ENCODE measurements at places on chromosomes 1 and 21.
A peak's percentile ranks its signal among the peaks of the same experiment; 100 is the strongest.

GRCh38 chr1:109225308-109225707 lies 11.6 kb downstream of the SARS1 start:
- no peak for DNase-seq

DNA sequence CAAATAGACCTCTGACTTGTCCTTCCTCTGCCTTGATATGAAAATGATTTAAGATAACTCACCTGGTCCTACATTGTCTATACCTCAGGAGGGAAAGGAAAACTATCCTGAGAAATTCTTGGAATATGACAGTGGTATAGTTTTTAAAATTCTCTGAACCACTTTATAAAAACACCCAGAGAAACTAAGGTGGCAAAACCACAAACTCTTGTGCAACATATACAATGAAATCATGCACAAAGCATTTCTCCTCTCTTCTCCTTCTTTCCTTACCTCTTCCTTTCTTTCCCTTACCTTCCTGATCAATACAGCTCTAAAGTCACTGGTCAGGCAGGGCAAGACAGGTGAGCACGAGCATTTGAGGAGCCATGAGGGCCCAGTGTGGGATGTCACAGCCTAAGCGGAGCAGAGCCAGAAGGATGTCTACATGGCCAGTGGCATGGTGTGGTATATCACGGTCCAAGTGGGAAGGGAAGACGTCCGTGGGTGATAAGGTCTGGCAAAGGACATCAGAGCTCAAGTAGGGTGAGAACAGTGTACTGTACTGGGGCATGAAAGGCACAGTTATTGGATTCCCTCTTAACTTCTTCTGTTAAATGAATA lies 543.3 kb downstream of the DPYD start:
- DNase-seq, result no peak

DNA sequence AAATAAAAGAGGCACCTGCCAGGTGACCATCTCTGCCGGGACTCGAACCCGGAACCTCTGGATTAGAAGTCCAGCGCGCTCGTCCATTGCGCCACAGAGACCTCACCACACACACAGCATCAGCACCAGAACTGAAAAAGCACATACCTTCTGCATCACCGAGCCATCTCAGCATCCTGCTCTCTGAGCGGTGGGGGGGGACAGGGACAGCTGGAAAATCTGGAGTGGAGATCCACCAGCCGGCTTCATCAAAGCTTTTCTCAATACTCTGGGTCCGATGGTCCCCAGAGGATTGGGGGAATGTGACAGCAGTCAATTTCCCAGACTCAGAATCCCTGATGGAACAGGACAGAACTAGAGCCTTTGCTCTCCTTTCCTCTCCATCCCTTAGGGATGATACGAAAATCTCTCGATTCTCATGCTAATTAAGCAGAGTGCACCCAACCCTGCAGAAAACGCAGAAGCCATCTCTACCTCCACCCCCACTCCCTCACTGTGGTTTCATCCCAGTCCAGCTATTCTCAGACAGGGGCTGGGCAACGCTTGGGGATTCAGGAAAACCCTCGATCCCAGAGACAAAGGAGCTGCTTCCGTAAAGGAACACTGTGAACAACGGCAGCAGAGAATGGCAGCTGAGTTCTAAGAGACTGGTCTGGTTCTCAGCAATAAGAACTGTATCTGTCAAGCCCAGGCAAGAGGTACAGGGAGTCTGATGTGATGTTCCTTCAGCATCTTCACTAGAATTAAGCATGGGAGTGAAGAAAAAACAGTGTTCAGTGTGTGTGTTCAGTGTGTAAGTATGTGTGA lies 29.6 kb upstream of the CADM3 start:
- DNase-seq, result peak; percentile 76

DNA sequence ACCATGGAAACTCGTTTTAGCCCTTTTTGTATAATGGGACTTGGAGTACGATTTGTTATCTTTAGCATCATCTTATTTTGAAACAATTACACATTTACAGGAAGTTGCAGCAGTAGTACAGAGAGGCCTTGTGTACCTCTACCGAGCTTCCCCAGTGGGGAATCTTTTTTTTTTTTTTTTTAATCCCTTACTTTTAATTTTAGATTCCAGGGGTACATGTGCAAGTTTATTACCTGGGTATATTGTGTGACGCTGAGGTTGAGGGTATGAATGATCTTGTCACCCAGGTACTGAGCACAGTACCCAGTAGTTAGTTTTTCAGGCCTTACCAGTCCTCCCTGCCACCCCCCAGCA lies 45.9 kb downstream of the HHAT start:
- DNase-seq, result no peak

DNA sequence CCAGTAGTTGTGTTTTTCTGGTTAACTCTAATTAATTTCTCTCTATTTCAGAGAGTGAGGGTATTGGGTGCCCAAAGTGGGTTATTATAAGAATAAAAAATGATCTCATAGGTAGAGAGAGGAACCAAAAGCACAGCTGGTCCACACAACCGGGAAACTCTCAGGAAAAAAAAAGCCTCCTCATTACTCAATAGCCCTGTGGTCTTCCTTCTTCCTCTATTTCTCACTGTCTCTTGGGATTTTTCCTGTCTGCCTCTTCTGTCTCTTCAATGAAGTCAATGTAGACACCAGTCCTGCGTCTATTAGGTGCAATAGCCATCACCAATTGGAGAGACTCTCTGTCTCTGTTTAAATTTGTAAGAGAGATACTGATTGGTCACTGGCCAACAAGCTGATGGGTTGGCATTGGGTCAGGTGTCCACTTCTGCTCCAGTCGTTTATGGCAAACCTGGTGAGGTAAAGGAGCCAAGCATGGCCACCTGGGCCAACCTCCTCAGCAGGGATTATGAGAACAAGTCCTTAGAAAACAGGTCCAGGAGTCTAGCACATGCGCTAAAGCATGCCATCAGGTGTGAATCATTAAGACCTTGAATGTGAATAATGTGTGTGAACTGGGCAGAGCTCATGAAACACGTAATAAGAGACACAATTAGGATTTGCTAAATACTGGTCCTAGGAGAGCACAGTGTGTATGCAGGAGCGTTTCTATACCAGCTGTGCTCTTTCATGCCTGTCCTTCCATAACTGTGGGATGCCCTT lies 443.0 kb upstream of the RUNX1 start:
- no peak for DNase-seq

DNA sequence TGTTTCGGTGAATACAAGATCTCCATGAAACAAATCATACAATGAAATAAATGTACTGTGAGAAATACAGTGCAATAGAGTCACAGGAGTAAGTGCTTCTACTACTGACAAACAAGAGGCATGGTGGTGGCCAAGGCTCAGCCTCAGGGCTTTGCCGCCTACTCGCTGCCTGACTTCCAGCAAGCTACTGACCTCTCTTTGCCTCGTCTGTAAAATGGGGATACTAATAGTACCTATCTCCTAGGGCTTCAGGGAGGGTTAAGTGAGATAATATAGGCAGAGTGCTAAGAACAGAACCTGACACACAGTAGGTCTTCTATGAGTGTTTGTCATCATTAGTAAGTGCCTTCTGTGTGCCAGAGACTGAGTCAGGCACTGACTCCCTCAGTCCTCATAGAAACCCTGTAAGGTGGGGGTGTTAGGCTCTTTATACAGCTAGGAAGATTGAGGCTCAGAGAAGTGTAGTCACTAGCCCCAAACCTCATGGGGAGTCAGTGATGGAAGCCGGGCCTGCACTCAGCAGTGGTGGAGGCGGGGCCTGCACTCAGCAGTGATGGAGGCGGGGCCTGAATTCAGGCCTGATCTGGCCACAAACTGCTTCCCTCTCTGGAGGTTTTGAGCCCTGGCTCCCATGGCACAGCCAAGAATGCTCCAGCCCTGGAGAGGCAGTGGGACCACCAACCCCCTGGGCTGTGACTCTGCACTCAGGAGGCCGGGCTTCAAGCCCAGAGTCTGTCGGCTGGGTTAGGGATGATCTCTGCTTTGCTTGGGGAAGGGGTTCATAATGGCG lies 6.8 kb downstream of the BSND start:
- DNase-seq, result no peak

DNA sequence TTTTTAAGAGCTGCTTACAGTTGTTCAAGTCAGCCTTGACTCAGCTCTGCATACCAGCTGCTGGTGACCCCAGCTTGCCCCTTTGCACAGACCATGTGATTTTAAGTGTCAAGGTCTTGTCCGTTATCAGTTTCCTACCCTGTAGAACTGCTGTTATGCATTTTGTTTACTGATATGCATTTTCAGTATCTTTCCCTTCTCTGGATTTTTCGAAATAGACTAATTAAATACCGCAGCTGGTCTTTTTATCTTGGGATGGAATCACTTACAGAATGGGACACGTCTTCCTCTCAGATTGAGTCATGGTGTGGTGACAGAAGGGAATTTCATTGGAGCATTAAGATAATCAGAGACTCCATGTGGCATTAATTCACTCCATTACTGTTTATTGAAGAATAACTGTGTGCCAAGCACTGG lies 145.6 kb downstream of the FMN2 start:
- no peak for DNase-seq

DNA sequence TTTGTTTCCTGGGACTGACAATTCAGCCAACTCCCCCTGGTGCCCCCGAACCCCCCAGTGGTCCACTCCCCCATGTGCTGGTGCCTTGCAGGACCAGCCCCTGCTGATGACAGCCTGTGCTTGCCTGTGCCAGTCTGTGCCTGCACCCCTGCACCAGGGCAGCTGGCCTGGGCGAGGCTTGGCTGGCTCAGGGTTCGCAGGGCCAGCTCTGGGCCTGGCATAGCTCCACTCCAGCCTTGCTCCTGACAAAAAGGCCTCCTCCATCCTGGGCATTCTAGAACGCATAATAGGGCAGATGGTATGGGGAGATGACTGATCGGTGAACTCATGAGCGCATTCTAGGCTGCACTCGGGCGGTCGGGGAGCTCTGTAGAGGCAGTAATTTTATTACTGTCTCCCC lies 5.4 kb downstream of the CNTN2 start:
- DNase-seq, result peak; percentile 92

DNA sequence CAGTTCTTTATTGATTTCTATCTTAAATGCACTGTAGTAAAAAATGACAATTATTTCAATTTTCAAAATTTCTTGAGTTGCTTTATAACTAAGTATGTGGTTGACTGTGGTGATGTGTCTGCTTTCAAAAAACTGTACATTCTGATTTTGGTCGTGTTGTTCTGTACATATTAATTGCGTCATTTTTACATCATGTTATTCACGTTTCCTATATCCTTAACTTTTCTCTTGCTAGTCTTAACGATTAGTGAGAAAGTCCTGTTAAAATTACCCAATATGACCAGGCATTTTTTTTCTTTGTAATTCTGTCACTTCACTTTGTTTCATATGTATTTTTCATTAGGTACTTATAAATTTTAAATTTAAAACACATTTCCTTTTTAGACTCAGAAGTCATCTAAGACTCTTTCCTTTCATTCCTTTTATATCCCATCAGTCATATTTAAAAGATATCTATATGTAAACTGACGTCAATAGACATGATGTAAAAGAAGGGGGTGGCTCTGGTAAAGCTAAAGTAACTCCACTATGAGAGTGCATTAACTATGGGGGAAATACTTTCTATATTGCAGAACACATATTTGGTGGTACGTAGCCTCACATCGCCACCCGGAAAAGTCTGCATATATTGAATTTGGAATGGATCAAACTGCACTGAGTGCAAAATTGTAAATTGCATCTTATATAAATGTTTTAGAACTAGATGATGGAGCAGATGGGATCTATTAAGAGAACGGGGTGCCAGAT lies 1.1 kb upstream of the COA6 start:
- DNase-seq, result no peak

DNA sequence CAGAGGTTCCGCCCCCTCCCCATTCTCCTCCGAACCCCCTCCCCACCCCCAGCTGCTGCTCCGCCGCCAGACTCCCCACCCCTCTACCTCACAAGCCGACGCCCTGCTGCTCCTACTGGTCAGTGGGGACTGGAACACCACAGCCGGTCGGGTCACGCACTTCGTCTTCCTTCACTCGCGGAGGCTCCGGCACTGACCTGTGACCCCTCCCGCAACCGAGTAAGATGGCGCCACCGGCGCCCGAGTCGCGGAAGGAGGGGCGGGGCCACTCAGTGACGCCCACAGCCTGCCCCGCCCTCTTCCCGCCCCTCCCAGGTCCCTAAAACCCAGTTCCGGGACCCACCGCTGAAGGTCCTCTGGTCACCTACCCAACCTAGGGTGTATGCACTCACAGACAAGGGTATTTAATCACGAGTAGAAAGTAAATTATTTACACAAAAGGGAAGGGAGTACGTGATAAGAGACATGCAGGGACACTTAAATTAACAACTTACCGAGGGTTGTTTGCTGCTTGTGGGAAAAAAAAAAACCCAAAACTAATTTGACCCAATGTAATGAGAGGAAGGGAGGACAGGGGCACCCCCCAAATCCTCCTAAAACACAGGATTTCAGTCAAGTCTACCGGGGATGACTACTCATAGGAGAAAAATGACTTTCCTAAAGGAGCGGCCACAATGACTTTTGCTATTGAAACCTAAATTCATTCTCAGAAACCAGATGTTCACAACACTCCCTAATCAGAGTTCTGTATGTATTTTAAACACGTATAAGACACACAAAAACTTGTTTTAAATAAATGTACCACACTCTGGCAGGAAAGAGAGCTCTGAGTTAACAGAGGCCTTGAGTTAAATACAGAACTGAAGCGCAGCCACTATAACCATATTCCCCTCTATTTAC lies at the start of gene RIT1:
Gene RIT1 (minus strand): TSS at position 194 of the 900 bp plus-strand sequence. CDS start 588 bp downstream, outside the sequence.
- DNase-seq, result peak; percentile 70

- no peak for DNase-seq
Measured at GRCh38 chr1:22592919-22593790, 29.9 kb downstream of the EPHA8 start.

GRCh38 chr1:241610056-241610815 lies 29.9 kb downstream of the CHML start:
- no peak for DNase-seq

GRCh38 chr1:226832613-226833012 lies 37.8 kb upstream of the PSEN2 start:
- no peak for DNase-seq

- DNase-seq, result no peak
Measured at GRCh38 chr1:160823296-160823695, 27.3 kb downstream of the LY9 start.

DNA sequence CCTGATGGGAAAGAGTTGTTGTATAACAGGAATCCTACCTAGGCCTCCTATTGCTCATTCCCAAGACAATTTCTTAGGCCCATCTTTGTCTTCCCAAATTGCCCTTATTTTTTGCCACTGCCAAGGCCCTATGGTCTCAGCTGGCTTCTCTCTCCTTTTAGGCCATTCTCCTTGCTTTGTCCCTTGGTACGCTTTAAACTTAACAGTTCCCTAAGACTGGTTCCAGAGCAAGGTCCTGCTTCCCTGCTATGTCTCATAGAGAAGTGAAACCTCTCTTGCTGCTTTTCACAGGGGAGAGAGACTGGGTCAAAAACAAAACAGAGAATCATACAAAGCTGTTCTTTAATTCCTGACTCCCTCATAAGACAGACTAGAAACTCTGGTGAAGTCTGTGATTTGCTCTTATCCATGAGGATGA lies 77.1 kb downstream of the XCL2 start:
- DNase-seq, result no peak

GRCh38 chr1:25651036-25651640 lies 34.5 kb downstream of the MAN1C1 start:
- DNase-seq, result no peak
